ENCODE measurements at places on chromosomes 12 and 14. TPM values are rescaled to one million over a fixed set of nuclear protein-coding genes. Genes with fewer than 3 reads are reported as not detected.

DNA sequence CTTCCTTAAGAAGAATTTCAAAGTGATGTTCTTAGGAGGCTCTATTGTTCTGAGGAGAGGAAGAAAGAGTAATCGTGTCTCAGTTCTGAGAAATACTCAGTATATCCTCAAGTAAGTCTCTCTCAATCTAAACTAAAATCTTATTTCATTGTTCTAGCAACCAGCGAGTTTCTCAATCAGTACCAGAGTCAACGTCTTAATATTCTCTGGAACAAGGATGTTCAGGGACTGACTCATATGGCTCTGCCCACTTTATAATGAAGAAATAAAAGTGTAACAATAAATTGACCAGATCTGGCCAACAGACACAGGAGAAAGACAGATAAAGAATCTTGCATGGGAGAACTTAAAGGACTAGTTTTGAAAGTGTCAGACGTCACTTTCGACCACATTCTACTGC lies 469.8 kb upstream of the FLRT2 start:
- no peak overlapping the region for H3K4me3 ChIP-seq
- DNase-seq = no peak
- H3K27me3 ChIP-seq = no peaks in the 10 kb centered on the region
- H3K36me3 ChIP-seq = no peaks in the 10 kb centered on the region
- H3K27ac ChIP-seq = no peak overlapping the region

- no peak overlapping the region for H3K27ac ChIP-seq
- no peak for DNase-seq
- no peaks in the 10 kb centered on the region for H3K27me3 ChIP-seq
- no peak overlapping the region for H3K4me3 ChIP-seq
Measured at GRCh38 chr14:57933349-57933748, 67.5 kb upstream of the SLC35F4 start.

The KLRF2 gene
- total RNA-seq = not detected

The CIT gene
- 53.5 TPM for total RNA-seq

DNA sequence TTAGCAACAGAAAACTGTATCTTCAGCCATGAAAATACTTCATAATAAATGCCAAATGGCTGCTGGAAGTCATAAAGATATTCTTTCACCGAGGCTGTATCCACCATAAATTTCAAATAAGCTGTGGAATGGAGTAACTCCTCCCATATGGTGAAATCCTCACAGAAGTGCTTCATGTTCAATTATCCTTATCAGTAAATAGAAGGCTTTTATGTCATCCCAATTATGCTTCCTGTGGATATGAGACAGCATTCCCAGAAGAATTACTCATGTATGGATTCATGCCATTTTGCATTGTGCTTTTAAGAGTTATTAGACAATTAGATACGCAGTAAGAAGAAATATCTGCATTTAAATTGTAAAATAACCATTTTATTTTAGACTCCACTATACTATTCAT lies 99.0 kb downstream of the RTN1 start:
- H3K27ac ChIP-seq = no peak overlapping the region
- no peaks in the 10 kb centered on the region for H3K36me3 ChIP-seq
- no peaks in the 10 kb centered on the region for H3K4me1 ChIP-seq
- no peak for DNase-seq

DNA sequence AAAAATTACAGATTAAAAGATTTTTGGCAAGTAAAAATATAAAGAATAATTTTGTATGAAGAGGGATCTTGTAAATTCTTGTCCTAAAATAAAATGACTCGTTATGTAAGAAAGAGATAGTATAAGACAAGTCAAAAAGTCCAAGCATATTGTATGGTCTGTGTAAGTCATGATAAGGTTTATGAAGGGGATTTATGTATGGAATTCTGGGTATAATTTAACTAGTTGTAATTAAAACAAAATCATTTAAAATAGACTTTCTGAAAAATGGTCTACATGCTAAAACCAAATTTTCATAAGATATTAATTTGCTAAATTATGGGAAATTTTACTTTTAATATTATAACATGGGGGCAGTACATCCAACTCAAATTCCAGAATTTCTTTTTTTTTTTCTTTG lies 17.6 kb upstream of the PEX5 start:
- no peaks in the 10 kb centered on the region for H3K4me1 ChIP-seq
- H3K27me3 ChIP-seq = peaks cover 15% of the 10 kb centered on the region
- peaks cover 5% of the 10 kb centered on the region for H3K36me3 ChIP-seq
- no peak overlapping the region for H3K4me3 ChIP-seq

DNA sequence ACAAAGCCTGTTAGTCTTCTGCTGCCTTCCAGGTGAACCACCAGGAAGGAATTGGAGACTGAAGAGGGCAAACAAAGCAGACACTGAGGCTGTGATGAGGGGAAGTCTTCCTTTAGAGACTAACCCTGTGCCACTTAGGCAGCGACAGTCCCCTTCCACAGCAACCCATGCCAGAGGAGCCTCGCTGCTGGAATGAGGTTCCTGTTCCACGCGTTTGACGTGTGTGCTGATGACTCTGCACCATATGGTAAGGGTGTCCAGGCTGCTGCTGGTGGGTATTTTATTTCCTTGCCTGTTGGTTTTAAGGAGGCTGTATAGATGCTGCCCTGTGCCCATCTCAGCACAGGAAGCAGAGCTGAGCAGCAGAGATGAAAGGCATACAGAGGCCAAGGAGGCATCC lies 361.9 kb upstream of the FKBP4 start:
- no peak overlapping the region for H3K4me3 ChIP-seq
- DNase-seq = no peak
- no peaks in the 10 kb centered on the region for H3K4me1 ChIP-seq
- H3K27ac ChIP-seq = no peak overlapping the region
- peaks cover 5% of the 10 kb centered on the region for H3K27me3 ChIP-seq
- H3K36me3 ChIP-seq = no peaks in the 10 kb centered on the region

The TEP1 gene
- 32.7 TPM for total RNA-seq

DNA sequence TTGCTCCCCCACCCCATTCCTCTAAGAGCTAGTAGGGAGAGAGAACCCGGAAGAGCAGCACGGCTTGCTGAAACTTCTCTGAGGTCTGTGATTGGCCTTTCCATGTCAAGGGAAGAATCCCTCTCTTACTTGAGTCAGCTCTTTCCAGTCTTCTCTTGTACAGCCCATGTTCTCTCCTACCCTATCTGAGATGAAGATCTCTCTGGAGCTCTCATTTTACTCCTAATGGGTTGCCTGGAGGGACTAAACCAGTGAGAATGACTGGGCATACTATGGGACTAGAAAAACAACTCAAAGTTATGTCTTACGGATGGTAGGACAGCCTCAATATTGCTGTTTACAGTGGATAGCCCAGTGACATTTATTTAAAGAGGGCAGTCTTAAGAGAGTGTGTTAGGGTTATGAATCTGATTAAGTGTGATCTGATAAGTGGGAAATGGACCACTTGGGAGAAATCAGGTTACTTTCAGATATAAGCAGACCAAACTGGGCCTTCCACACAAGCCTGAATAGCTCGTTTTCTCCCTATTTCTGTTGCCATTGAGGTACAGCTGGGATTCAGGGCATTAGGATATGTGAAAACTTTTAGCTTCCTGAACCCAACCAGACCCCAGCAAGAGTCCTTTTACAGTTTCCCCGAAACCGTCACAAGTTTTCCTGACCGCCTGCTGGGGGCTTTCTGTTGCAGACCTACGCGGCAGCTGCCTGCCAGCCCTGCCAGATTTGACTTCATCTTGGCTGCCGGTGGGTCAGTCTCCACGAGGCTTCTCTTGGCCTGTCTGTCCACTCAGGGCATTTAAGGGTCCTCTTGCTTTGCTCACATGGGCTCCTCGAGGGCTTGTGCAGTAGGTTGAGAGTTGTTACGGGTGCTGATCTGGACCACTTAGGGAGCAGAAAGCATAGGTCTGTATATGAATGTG lies 16.9 kb downstream of the ETV6 start:
- H3K4me3 ChIP-seq = no peak overlapping the region
- H3K4me1 ChIP-seq = peaks cover 43% of the 10 kb centered on the region
- H3K36me3 ChIP-seq = peaks cover 34% of the 10 kb centered on the region
- no peaks in the 10 kb centered on the region for H3K27me3 ChIP-seq
- H3K27ac ChIP-seq = no peak overlapping the region

GRCh38 chr12:47022296-47022695 lies 57.1 kb upstream of the PCED1B start:
- H3K4me1 ChIP-seq = peaks cover 5% of the 10 kb centered on the region
- H3K27me3 ChIP-seq = peaks cover 20% of the 10 kb centered on the region
- H3K27ac ChIP-seq = no peak overlapping the region
- DNase-seq = no peak

The SLC17A8 gene
- not detected for total RNA-seq

- no peak for DNase-seq
- H3K27ac ChIP-seq = no peak overlapping the region
- no peak overlapping the region for H3K4me3 ChIP-seq
- peaks cover 12% of the 10 kb centered on the region for H3K27me3 ChIP-seq
- no peaks in the 10 kb centered on the region for H3K4me1 ChIP-seq
Measured at GRCh38 chr14:105126981-105127329, 41.6 kb downstream of the JAG2 start.

GRCh38 chr12:56119361-56119796 lies 1.3 kb downstream of the ZC3H10 start:
- H3K4me1 ChIP-seq = peaks cover 28% of the 10 kb centered on the region
- H3K36me3 ChIP-seq = peaks cover 52% of the 10 kb centered on the region
- peak overlapping the region; percentile 99 for H3K27ac ChIP-seq
- H3K27me3 ChIP-seq = no peaks in the 10 kb centered on the region

DNA sequence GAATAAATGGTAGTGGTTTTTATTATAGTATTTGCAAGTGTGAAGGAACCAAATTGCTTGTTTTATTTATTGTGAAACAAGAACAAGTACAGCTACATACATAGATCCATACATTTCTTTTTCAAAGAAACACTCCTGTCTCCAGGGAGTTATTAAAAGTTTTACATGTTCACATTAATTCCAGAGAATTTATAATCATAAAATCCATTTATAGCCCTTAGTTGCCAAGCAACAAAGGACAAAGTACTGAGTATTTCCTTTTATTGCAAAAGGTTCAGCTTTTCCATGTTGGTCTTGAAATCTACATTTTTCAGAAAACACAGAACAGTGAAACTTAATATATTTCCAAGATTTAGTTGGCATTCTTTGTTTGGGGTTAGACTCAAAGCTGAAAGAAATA lies 9.5 kb downstream of the MYRFL start:
- no peak for DNase-seq
- no peaks in the 10 kb centered on the region for H3K36me3 ChIP-seq
- H3K27me3 ChIP-seq = peaks cover 1% of the 10 kb centered on the region
- no peak overlapping the region for H3K27ac ChIP-seq

The TSPAN19 gene
- total RNA-seq = not detected

DNA sequence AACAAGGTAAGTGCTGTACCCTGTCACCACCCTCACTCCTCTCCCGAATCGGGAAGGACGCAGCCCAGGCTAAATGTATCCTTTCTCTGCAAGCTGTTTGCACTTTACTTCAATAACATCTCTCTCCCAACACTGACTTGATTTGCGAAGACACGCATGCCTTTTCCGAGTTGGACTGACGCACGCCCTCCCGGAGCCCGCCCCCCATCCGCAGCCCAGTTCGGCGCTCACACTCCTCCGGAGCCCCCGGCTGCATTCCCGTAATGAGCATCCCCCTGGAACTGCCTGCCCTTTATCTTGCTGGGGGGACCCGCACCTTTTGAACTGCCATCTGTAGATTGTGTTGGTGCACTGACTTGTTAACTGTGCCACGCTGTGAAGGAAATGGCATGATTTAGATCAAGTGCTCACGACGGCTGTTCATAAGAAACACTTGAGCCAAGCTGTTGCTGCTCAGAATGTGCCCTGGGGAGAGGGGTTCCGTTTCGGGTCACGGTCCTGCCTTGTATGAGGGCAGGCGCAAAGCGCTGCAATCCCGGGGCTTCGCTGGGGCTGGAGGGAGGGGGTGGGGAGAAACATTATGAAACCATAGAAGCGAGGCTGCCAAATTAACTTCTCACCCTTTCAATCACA lies 176.6 kb upstream of the CDKN3 start:
- H3K4me3 ChIP-seq = no peak overlapping the region
- H3K36me3 ChIP-seq = no peaks in the 10 kb centered on the region
- H3K4me1 ChIP-seq = peaks cover 2% of the 10 kb centered on the region
- DNase-seq = no peak

GRCh38 chr12:32939801-32940200 lies 43.2 kb upstream of the PKP2 start:
- no peaks in the 10 kb centered on the region for H3K36me3 ChIP-seq
- H3K27me3 ChIP-seq = no peaks in the 10 kb centered on the region
- no peak overlapping the region for H3K4me3 ChIP-seq
- H3K4me1 ChIP-seq = no peaks in the 10 kb centered on the region
- H3K27ac ChIP-seq = no peak overlapping the region
- no peak for DNase-seq

DNA sequence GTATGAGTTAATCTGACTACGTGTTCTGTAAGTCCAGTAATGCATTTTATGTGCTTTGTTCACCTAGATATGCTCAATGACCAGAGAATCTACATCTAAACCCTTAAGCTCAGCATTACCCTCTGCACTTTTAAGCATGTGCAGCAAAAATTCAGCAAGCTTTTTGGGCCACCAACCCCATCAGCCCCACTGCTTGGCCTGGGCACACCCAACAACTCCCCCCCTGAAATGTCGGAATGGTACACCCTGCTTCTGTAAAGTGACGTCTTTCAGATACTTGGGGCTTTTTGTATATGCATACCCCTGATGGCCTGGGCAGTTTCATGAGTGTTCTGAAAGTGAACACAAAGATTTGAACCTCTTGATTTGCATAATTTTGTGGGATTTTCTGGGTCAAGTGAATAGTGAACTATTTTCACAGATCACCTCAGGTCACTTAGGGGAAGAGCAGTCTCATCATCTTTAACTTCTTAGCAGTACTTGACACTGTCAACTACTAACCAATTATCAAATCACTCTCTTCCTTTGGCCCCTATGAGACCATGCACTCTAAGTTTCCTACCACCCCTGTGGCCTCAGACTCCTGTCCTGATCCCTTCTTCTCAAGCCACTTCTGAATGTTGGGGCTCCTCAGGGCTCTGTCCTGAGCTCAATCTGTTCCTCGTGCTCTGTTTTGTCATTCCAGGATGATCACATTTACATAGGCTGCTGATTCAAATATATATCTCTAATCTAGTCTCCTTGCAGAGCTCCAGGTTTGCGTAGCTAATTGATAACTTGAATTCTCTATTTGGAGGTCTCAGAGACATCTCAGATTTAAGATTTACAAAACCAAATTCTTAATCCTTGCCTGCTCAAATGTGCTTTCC lies 36.3 kb upstream of the PPM1A start:
- H3K36me3 ChIP-seq = no peaks in the 10 kb centered on the region
- peaks cover 10% of the 10 kb centered on the region for H3K27me3 ChIP-seq
- H3K4me1 ChIP-seq = no peaks in the 10 kb centered on the region
- no peak overlapping the region for H3K4me3 ChIP-seq
- H3K27ac ChIP-seq = no peak overlapping the region

The GRIP1 gene
- total RNA-seq = not detected

The LBHD2 gene
- total RNA-seq = not detected

- DNase-seq = no peak
- no peak overlapping the region for H3K4me3 ChIP-seq
- peaks cover 57% of the 10 kb centered on the region for H3K36me3 ChIP-seq
- peaks cover 25% of the 10 kb centered on the region for H3K4me1 ChIP-seq
Measured at GRCh38 chr12:55818140-55818728, 393 bp downstream of the ORMDL2 start.

GRCh38 chr12:95997911-95998510 lies 1.9 kb upstream of the HAL start:
- no peak for DNase-seq
- H3K27me3 ChIP-seq = peaks cover 3% of the 10 kb centered on the region
- H3K36me3 ChIP-seq = no peaks in the 10 kb centered on the region
- H3K4me3 ChIP-seq = no peak overlapping the region
- H3K4me1 ChIP-seq = peaks cover 15% of the 10 kb centered on the region

Measured in activated T-helper 2 cell treated with anti-CD3 and anti-CD28 coated beads, Interferon-gamma antibody, Interleukin-2, Interleukin-4, amounts not matched to agents 10 μg/mL and 5 μg/mL and 100 μg/mL, durations not matched to agents 14 hours and 24 hours and 36 hours (primary cell).